Stimulated activated CD8-positive, alpha-beta memory T cell treated with anti-CD3 and anti-CD28 coated beads, Interleukin-12 subunit alpha, Interleukin-12 subunit beta, amount 100 ng/mL, for 1 hour (primary cell): ENCODE measurements at places on chromosomes 6 and 20.

DNA sequence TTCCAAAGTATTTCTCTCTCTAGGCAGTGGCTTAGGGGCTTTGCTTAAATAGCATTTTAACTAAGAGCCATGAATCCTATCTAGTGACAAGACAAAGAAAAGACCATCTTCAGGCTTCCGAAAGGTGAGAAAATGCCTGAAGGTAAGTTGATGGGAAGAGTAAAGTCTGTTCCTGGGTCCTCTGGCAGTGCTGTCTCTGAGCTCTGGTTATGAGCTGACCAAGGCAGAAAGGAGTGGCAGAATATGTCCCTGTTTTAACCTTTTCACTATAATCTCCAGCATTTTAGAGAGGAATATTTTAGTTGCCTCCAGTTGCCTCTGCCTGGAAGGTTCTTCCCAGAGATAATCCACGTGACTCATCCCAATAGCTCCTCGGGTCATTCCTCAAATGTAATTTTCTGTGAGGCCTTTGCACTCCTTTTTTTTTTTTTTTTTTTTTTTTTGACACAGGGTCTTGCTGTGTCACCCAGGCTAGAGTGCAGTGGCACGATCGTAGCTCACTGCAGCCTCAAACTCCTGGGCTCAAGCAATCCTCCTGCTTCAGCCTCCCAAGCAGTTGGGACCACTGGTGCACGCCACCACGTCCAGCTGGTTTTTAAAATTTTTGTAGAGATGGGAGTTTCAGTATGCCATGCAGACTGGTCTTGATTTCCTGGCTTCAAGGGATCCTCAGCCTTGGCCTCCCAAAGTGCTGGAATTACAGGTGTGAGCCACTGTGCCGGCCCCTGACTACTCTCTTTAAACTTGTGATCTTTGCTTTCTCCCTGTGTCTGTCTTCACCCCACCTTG is 3.7 kb upstream of the ARMH2 start:
- no peak for DNase-seq

DNA sequence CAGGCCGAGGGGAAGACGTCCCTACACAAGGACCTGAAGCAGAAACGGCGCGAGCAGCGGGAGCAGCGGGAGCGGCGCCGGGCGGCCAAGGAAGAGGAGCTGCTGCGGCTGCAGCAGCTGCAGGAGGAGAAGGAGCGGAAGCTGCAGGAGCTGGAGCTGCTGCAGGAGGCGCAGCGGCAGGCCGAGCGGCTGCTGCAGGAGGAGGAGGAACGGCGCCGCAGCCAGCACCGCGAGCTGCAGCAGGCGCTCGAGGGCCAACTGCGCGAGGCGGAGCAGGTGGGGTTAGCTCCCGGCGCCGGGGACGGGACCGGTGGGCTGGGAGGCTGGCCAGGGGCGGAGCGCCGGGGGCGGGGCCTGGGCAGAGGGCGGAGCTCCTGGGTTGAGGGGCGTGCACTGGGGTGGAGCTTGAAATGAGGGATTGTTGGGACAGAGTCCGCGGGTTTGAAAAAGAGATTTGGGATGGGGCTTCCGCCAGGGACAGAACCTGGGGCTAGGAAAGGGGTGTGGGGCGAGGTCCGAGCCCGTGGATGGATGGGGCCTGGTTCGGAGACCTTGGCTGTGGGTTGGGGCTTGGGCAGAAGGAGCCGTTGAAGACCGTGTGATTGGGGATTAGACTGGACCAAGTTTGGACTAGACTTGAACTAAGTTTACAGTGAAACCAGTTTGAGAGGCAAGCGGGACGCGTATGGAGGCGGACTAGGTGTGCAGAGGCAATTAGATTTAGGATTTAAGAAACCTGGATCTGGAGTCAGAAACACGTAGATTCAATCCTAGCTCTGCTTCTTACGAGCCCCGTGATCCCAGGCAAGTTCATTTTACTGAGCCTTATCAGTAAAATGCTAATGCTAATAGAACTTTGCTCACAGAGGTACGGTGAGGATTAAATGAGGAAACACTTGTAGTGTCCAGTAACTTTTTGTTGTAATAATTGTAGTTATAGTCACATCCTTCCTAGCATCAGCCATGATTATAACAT is 20.9 kb downstream of the DEF6 start:
- no peak for DNase-seq

- DNase-seq: no peak
Observed at GRCh38 chr6:44717431-44717830, 329.9 kb downstream of the CDC5L start.

DNA sequence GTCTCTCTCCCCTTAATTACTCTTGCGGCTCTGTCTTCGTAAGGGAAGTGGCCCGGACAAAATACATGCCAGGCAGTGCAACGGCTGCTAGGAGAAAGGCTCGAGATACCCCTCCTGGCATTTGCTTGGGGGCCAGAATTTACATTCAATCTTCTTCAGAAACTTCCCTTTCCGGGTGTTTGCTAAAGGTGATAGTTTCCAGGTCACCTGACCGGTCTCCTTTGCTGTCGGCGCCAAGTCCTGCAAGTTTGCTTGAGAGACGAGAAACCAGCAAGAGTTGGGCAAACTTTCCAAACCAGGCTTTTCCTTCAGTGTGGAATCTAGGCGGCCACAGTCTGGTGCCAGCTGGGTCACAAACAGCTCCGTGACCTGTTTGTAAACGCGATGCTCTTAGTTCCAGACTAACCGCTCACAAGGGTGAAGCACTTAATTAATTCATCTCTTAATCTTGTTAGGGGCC is 563 bp upstream of the SRSF3 start:
- no peak for DNase-seq

GRCh38 chr6:170004585-170005210 is 253.3 kb downstream of the ERMARD start:
- DNase-seq: no peak

DNA sequence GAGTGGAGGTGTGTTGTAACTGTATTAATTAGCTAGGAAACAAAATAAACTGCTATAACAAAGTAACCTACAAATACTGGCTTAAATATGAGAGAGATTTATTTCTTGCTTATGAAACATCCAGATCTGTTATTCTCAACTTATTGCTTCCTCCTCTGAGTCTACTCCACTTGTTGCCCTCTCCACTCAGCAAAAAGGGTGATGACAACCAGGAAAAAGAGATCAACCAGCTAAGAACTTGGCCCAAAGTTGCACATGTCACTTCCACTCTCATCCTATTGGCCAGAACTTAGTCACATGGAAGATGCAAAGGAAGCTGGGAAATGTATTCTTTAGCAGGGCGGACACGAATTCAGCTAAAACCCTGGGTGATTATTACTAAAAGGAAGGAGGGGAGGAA is 5.2 kb upstream of the TP53RK start:
- DNase-seq: no peak

DNA sequence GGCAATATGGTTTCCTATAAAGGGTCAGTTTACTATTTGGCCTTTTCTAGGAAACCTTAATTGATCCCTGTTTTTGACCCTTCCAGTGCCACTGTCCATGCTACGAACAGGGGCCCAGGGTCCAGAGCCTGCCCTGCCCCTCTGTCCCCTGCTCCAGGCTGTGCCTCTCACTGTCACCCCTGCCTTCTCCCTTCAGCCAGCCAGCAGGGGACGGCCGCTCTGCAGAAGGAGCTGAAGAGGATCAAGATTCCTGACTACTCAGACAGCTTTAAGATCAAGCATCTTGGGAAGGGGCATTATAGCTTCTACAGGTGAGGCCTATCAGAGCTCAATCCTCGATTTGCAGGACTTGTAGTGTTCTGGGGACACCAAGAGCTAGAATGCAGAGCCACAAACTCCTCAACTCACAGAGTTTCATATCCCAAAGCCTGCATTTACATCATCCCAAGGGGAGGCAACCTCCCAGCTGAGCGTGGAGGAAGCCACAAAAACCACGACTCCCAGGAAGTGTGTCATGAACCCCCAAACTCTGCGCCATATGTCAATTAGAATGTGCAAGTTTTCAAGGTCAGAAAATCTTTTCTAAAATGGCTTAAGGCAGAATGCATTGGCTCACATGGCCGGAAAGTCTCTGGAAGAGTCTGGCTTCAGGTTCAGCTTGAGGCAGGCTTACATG is 3.6 kb downstream of the BPI start:
- DNase-seq: no peak

DNA sequence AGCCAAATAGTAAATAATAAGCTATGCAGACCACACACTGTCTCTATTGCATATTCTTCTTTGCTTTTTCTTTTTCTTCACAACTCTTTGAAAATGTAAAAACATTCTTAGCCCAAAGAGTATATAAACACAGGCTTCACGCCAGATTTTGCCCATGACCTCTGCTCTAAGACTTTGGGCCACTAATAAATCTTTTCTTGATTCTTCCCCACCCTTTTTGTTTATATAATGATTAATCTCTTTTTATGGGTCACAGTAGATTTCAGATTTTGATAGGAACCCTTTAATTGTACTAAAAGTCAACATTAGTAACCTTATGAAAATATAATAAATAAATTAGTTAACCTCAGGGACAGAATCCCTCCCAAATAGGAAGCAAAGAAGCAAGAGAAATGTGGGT is 15.8 kb upstream of the ENPP5 start:
- DNase-seq: no peak

DNA sequence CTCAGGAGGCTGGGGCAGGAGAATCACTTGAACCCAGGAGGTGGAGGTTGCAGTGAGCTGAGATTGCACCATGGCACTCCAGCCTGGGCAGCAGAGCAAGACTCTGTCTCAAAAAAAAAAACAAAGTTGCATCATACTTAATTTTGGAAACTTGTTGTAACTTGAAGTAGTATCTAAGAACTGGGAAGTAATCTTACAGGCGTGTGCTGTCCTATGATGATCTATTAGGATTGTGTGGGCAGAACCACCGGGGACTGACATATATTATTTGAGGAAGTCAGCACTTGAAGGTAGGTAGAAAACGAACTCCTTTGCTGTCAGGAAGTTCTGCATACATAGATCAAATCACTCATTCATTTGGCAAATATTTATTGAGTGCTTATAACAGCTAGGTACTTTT is 188.5 kb downstream of the ZNF217 start:
- no peak for DNase-seq

- DNase-seq: no peak
Observed at GRCh38 chr20:56752274-56752673, 123.2 kb downstream of the TFAP2C start.

DNA sequence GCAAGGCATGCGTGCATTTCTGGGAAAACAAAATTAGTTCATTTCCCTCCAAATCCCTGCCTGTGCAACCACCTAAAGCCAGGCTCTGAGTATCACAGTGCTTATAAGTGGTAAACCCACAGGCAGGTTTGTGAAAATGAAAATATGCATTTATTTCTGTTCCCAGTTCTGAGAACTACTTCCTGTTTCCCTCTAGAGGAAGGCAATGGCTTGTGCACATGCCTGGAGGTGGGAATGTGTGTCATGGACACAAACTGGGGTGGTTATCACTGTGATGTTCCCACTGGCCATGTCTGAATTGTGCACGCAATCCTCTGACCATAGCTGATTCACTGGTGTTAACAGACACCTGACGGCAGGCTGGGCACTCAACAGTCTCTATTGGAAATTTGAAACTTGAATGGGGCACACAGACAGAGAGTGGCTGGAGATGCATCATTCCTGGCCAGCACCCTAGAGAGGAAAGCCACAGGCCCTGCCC is 26.3 kb downstream of the FAM110A start:
- DNase-seq: no peak

- no peak for DNase-seq
Observed at GRCh38 chr6:6780231-6780630, 191.7 kb downstream of the LY86 start.

- DNase-seq: no peak
Observed at GRCh38 chr20:54843865-54844264, 368.5 kb downstream of the DOK5 start.

DNA sequence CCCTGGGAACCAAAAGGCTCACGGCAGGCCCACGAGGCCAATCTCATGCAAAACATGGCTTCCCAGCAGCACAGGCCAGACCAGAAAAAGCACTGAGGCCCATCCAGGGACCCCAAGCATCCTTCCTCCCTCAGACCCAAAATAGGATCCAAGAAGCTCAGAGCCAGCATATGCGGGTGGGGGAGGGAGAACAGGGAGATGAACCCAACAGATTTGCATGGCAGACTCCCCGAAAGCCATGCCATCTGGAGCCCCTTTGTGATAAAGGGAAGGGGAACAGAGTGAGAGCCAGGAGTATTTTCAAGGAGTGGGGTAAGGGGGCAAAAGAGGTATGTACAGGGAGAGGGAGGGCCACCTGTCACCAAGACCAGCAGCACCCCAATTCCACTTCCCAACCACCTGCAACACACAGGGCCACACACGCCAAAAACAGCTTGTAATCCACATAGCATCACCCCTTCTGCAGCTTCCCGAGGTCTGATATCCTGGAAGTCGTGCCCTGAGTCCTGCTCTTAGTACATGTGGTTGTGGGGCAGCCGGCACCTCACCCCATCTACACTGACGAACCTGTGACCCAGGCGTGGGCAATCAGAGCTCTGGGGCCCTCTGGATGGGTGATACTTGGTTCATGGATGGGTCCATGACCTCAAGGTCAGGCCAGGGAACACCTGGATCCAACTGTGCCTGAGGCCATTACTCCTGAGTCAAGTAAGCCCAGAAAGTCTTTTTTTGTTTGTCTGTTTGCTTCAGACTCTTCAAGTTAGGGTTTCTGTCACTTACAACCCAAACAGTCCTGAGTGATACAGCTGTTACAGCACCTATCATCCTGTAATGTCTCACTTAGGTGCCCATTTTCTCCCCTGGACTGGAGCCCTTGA is 24.4 kb downstream of the PREX1 start:
- DNase-seq: no peak

GRCh38 chr6:136226674-136227377 is 23.3 kb downstream of the MTFR2 start:
- no peak for DNase-seq

- DNase-seq: no peak
Observed at GRCh38 chr6:17305219-17306001, 24.2 kb downstream of the RBM24 start.

- DNase-seq: no peak
Observed at GRCh38 chr6:130796313-130796905, 30.8 kb upstream of the SMLR1 start.

- no peak for DNase-seq
Observed at GRCh38 chr20:32336918-32337347, 21.2 kb upstream of the ASXL1 start.

GRCh38 chr20:33940666-33941065 is 53.0 kb upstream of the RALY start:
- no peak for DNase-seq

GRCh38 chr6:125764121-125764671 is 14.8 kb downstream of the HEY2 start:
- no peak for DNase-seq

- DNase-seq: no peak
Observed at GRCh38 chr20:45338121-45339030, 9.8 kb downstream of the SDC4 start.

GRCh38 chr20:37901654-37902503 is 1.0 kb upstream of the VSTM2L start:
- no peak for DNase-seq

DNA sequence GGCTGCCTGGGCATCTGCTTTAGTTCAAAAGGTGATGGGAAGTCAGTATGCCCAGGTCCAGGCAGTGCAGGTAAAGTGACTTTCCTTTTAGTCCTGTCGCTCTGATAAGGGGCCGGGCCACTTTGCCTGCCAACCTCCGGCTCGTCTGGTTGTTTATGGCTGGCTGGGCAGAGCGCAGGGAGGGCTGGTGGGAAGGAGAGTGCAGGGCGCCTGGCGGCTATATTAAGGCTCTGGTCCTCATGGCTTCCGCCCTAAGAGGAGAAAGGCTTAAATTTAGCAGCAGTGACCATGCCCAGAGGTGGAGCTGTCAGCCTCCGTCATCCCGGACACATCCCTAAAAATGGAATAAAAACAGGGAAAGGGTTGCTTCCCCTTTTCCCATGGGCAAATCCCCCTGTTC is 14.6 kb downstream of the GATA5 start:
- no peak for DNase-seq
